ENCODE measurements at places on chromosomes 3 and 15.

- no peak for DNase-seq
These were observed 49.9 kb downstream of the TRANK1 start for GRCh38 chr3:36894914-36895313.

DNA sequence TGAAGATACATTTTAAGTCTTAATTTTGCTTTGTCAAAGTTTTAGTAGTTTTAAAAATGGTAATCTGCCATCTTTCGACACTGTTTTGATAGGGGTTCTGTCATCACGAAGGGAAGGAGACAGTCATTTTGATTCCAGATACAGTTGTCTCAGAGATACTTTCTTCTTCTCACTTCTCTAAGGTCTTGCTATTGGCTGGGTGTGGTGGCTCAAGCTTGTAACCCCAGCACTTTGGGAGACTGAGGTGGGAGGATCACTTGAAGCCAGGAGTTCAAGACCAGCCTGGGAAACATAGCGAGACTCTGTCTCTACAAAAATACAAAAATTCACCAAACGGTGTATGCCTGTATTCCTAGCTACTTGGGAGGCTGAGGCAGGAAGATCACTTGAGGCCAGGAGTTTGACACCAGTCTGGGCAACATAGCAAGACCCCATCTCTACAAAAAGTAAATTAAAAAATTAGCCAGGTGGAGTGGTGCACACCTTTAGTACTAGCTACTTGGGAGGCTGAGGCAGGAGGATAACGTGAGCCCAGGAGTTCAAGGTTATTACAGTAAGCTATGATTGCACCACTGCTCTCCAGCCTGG lies 3.3 kb downstream of the RAB8B start:
- DNase-seq, result no peak

- no peak for DNase-seq
These were observed 16.4 kb downstream of the TAFA4 start for GRCh38 chr3:68915973-68916372.

GRCh38 chr15:31296646-31297574 lies 29.7 kb upstream of the KLF13 start:
- DNase-seq, result no peak

Data from activated T-cell treated with anti-CD3 and anti-CD28 coated beads for 1 hour (primary cell).